Left cardiac atrium (tissue), 4 donors: ENCODE measurements at places on chromosomes 7 and 10. TPM values are rescaled to one million over a fixed set of nuclear protein-coding genes. Genes with fewer than 3 reads are reported as not detected.
A peak's percentile ranks its signal among the peaks of the same experiment; 100 is the strongest.

CREB3L2 gene
- total RNA-seq, result 41.5 TPM

GRCh38 chr10:33334153-33334804 is at the start of gene NRP1:
NRP1 (minus strand) TSS chr10:33334667; CDS start chr10:33334382, 285 bp downstream.
- peak; percentile 44 for DNase-seq

DNA sequence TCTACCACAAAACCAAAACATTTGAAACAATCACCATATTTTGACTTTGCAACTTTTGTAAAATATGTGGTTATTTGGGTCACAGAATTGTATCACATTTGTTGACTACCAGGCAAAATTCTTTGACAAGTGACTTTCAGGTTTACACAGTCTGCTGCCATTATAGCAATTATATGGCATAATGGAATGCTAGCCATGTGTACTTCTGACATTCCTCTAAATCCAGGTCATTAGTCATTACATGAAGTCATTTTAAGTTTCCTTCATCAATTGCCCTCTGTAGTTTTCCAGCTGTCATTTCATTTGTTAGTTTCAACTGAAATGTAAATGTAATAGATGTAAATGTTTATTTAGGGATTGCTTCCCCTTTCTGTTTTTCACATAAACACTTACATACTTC is 137.5 kb downstream of the IMMP2L start:
- DNase-seq, result no peak

GRCh38 chr10:100470367-100470766 is 7.6 kb downstream of the WNT8B start:
- DNase-seq, result no peak

DNA sequence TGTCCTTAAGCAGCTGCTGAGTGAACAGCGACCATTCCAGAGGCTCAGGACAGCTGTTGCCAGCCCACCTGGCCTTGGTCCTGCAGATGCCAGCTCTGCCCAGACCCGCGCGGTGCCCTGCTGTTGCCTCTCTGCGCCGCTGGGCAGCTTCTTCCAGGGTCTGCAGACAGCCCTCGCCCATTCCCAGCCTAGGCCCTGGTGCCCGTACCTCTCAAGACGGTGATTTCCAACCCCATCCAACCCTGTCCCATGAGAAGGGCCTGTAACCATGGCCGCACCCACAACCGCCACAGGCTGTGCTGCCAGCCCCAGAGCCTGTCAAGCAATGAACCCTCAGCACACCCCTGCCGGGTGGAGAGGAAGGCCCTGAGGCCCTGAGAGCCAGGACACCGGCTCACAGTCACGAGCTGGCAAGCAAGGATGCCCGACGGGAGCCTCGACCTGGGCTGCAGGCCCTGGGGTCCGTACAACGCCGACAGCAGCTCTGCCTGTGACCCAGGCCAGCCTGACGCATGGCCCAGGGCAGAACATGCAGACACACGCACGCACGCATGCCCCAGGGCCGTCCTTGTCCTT is 231.9 kb downstream of the MAD1L1 start:
- DNase-seq, result peak; percentile 19

DNA sequence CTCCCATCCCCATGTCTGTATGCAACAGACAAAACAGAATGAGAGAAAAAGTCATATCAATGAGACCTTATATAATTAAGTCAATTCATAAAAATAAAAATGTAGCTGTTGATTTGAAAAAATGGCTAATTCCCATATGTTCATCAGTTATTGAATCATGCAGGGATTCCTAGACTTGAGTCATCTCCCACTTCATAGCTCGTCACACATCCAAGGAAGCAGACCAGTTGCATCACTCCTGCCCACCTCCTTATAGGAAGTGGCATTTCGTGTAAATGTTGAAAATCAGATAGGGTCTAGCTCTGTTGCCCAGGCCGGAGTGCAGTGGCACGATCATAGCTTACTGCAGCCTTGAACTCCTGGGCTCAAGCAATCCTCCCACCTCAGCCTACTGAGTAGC is 56.1 kb upstream of the SH2B2 start:
- DNase-seq, result no peak

GRCh38 chr7:83161186-83161585 is 1.5 kb downstream of the PCLO start:
- no peak for DNase-seq
